Stimulated activated CD4-positive, alpha-beta T cell treated with anti-CD3 and anti-CD28 coated beads, Interleukin-12 subunit alpha, Interleukin-12 subunit beta, amount 100 ng/mL, for 4 hours (primary cell): ENCODE measurements at places on chromosomes 6 and 20.

- no peak for DNase-seq
Measured at GRCh38 chr20:36541768-36542488, 609 bp downstream of the MYL9 start.

- no peak for DNase-seq
Measured at GRCh38 chr6:64170316-64170715, 534.7 kb downstream of the PHF3 start.

DNA sequence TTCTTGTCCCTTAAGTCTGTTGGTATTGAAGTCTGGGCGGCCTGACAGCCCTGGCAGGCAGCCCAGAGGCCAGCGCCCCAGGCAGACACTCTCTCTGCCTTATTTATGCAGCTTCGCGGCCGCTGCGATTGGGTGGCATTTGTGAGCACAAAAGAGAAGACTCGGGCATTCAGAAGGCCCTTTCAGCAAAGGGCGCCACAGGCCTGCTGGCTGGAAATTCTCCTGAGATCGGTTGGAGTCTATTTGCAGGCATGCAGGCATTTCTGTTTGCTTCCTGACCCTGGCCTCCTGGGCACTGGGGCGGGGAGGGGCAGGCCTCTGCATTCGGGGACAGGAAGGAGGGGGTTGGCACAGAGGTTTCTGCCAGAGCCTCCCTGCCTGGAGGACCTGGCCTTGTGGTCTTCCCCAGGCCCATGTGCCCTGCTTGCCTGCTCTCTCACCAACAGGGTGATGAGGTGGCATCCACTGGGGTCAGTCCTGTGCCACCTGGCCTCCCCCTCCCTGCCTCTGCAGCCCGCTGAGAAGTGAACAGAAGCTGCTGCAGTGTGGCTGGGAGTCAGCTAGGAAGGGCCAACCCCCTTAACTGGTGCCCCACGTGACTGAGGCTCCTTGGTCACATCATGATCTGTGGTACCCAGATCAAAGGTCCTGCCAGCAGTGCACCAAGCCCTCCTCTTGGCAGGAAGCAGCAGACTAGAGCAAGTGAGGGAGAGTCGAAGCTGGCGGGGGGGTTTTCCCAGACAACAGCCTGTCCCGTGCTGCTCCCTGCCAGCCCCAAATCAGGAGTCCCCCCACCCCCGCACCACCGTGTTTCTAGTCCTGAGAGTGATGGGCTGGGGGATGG lies 16.6 kb upstream of the CCDC167 start:
- peak; percentile 82 for DNase-seq

GRCh38 chr20:8457978-8458377 lies 325.9 kb downstream of the PLCB1 start:
- no peak for DNase-seq

GRCh38 chr6:106502559-106502958 lies 126.7 kb downstream of the RTN4IP1 start:
- DNase-seq, result no peak

GRCh38 chr6:12344961-12345693 lies 55.0 kb downstream of the EDN1 start:
- no peak for DNase-seq

DNA sequence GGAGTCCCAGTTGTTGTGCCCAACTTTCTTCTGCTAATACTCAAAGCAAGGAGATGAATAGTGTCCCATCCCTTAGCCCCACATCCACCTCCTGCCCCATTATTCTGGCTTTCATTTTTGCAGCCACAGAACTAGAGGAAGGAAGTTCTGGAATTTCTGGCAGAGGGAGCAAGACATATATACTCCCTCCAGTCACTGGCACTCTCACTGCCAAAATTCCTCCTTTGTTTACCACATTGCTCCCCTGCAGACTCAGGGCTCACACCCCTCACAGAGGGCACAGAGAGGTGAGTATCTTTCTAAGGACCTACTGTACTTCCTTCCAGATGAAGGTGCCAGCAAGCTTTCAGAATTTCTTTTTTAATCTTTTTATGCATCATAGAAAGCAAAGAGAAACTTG lies 168.0 kb upstream of the ID4 start:
- DNase-seq, result no peak

DNA sequence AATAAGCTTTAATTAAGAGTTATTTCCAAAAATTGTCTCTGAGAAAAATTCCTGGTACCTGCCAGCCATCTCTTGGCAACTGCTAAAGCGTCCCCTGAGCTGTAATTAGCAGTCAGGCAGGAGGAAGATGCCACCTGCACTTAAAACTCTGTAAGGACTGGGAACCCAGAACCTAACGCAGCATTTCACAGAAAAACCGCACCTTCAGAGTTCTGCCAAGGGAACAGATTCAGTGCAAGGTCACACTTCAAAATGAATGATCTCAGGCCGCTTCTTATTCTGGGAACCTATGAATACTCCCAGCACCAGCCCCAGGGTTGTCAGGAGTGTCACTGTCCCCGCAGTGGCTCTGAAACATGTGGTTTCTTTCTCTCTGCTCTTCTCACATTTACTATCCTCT lies 36.7 kb downstream of the INSM1 start:
- no peak for DNase-seq

DNA sequence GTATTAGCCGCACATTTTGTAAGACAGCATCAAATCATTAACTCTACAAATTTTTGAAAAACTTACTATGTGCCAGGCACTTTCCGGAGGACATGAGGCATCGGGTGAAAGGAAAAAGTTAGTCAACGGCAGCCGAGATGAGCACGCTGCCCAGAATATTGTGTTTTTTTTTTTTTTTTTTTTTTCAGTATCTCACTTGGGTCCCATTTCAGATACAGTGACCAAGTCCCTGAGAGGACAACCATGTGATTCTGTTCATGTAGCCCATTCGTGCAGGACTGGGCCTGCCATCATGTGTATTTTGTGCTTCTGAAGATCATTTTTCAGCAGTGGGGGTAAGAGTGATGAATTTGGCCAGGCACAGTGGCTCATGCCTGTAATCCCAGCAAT lies 1.3 kb downstream of the SLA2 start:
- DNase-seq, result peak; percentile 32

DNA sequence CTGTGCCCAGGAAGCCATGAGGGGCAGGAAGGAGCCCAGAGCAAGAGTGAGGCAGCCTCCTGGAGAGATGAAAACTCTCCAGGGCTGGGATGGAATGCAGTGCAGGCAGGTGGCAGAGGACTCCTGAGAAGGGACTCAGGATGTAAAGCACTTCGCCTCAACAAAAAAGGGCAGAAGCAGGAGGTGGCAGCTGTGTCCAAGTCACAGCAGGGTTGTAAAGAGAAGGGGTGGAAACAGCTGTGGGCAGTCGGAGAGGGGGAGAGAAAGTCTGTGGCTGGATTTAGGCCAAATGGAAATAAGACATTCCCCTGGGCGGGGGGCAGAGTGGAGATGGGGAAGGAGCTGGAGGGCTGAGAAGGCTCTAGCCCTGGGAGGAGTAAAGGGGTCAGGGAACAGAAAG lies 34.9 kb downstream of the CYP21A2 start:
- no peak for DNase-seq

GRCh38 chr20:40535816-40536215 lies 153.2 kb downstream of the MAFB start:
- no peak for DNase-seq

DNA sequence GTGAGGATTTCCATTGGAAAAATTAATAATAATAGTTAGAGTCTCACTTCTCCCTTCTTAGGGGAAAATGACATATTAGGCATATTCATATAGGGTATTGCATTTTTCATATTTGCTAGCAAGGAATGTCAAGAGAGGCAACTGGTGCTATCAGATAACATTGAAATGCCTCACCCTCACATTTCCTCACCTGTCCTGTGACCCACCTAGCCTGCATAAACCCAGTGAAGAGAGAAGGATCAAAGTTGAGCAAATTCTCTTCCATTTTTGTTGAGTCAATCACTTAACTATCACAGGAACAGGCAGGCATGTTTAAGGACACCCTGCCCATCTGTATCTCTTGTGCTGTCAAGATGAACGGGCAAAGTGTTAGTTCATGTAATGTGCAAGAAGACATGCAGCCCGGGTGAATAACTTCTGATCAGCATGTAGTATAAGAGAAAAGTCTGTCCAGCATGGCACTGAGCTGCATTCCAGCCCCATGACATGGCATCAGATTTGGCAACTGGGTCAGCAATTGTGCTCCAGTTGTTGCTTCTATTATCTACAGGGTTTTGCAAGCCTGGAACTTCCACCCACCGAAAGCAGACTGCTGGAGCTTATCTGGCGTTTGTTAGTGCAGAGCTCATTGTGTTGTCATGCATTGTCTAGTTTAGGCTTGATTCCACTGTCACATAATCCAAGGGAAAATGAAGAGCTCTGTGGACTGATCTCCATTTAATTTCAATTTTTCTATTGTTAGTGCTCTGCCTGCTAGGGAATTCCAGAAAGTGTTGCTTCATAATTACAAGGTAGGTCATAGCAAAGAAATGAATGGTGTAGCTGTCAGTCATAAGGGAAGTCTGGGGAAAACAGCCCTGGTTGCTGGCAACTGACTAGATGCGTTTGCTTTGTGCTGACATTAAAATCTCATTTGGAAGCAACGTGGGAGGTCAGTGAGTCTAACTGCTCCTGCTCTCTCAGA lies 138.4 kb upstream of the TNFAIP3 start:
- no peak for DNase-seq
